Stimulated activated CD8-positive, alpha-beta memory T cell treated with anti-CD3 and anti-CD28 coated beads, Interleukin-7, amount 100 ng/mL, for 24 hours (primary cell): ENCODE measurements at places on chromosomes 12 and 14.

DNA sequence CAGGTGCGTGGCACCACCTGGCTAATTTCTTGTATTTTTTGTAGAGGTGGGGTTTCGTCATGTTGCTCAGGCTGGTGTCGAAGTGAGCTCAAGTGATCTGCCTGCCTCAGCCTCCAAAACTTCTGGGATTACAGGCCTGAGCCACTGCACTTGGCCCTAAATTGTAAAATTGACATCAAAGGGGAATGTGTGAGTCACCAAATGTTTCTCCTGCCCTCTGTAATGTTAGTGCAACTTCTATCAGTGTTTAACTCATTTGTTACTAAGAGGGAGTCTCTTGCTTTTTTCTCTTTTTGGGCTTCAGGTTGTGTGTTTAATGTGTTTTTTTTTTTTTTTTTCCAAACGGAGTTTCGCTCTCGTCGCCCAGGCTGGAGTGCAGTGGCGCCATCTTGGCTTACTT lies 2.3 kb downstream of the TULP3 start:
- no peak for DNase-seq

GRCh38 chr12:32208355-32208754 lies 101.7 kb downstream of the BICD1 start:
- DNase-seq, result no peak

DNA sequence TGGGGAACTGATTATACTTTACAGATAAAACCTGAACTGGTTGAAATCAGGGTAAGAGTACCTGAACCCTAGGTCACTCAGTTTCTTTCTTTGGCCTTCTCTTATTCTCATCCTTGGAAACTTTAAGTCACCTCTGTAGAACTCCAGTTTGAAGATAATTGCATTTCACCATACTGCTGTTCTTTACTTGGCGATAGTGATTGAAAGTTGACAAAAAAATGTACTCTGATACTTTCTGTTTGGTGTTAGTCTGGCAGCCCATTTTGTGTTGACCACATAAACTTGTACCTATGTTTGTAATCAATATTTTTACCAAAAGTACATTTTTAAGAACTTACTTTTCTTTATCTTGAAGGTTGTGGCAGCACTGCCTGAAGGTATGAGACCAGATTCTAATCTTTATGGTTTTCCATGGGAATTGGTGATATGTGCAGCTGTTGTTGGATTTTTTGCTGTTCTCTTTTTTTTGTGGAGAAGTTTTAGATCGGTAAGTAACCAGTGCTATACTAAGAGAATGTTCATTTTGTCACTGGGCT lies 42.9 kb downstream of the MIA2 start:
- no peak for DNase-seq

GRCh38 chr12:119341988-119342387 lies 7.5 kb downstream of the CCDC60 start:
- no peak for DNase-seq

- DNase-seq, result no peak
Measured at GRCh38 chr14:99575043-99576023, 28.7 kb downstream of the CCDC85C start.

GRCh38 chr14:84937449-84937848 lies 592.5 kb upstream of the FLRT2 start:
- no peak for DNase-seq

DNA sequence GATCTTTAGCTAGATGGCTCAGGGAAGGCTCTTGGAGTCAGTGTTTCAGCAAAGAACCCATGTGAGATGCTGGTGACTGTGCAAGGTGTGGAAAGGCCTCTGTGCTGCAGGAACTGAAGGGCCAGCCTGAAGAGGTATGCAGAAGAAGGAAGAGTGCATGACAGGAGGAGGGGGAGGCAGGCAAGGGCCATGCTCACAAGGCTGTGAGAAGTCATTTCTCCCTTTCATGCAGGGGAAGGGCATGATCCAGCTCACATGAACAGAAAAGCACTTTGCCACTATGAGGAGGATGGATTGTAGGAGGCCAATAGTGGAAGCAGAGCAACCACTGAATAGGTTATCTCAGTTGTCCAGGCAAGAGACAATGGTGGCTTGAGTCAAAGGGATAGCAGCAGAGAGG lies 83.7 kb downstream of the SSPN start:
- DNase-seq, result no peak

GRCh38 chr14:56694609-56695008 lies 115.0 kb downstream of the TMEM260 start:
- no peak for DNase-seq

DNA sequence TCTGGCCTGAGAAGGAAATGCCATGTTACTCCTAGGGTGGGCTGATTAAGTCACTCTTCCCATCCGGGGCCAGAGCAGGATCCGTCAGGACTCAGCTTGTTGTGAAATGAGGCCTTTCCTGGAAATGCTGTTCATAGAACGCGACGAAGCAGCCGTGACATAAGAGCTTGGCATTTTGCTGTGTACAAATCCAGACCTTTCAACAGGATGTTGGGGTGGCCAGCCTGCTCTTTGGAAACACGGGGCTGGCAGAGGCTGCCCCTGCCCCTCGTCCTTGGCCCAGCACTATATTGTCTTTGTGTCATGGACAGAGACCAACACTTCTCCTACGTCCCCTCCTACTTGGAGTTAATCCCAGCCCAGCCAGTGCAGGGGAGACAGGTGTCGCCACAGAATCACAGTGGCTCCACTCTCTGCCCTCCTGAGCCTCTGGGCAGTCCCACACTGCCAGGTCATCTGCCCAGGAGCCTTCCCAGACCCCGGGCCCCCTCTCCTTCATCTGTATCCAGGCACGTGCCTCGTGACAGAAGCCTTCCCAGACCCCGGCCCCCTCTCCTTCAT lies 18.6 kb upstream of the EIF5 start:
- DNase-seq, result no peak

GRCh38 chr12:66963901-66964300 lies 285.0 kb upstream of the GRIP1 start:
- DNase-seq, result no peak

GRCh38 chr14:102262929-102263462 lies 42.0 kb downstream of the MOK start:
- DNase-seq, result no peak

- no peak for DNase-seq
Measured at GRCh38 chr14:64159588-64159987, 134.6 kb downstream of the ESR2 start.

GRCh38 chr14:33839193-33840076 lies 111.4 kb downstream of the EGLN3 start:
- no peak for DNase-seq

- no peak for DNase-seq
Measured at GRCh38 chr14:21263284-21264024, 5.8 kb downstream of the HNRNPC start.

- no peak for DNase-seq
Measured at GRCh38 chr14:95065411-95065810, 91.9 kb downstream of the DICER1 start.

DNA sequence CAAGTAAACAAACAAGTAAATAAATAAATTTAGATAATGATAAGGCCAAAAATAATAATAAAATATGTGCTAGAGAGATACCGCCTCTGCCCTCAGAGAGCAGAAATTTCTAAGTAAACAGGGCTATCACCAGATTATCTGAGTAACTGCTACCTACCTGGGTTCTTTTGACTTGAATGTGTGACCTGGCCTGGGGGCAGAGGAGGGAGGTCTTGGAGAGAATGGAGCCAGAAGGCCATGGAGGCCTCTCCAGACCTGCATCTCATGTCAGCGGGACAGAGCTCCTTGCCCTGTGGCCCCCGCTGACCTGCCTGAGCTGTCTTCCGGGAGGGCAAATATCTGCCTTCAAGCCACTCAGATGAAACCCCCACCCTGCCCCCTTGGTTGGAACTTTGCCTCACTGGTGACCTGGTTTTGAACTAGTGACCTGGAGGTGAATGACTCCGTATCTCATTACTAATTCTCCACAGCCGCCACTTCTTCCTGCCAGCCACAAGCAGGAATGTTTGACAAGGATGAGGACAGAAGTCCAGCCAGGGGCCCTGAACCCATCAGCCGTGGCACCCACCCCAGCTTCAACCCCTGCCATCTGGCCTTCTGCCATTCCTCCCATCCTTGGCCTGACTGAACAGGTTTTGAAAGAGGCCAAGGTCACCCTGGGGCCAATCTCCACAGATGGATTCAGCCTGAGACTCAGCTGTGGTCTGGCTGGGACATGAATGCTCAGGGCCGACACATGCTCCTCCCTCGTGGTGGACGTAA lies 86.8 kb upstream of the PARP11 start:
- DNase-seq, result no peak

GRCh38 chr14:64391113-64391725 lies 3.1 kb downstream of the MTHFD1 start:
- DNase-seq, result no peak

DNA sequence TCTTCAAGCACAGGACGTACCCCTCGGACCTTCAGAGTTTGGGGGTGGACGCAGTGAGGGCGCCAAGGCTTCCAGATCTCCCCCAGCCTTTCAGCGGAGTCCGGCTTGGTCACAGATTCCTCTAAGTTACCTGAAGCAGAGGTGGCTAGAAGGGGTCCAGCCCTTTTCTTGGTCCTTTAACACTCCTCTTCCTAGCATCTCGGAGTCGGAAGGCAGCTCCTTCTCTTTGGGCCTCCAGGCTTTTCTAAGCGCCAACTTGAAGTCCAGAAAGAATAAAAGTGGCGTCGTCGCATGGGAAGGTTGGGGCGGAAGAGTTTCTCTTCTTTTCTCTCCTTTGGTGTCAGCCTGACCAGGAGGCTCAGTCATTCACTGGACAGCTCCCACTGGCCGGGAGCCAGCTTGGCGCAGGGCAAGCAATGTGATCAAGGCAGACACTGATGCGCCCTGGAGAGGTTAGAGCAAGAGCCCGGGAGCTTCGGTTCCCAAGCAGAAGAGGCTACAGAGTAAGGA lies 9.6 kb downstream of the OR6S1 start:
- no peak for DNase-seq

- no peak for DNase-seq
Measured at GRCh38 chr12:21992823-21993222, 51.6 kb upstream of the ABCC9 start.

DNA sequence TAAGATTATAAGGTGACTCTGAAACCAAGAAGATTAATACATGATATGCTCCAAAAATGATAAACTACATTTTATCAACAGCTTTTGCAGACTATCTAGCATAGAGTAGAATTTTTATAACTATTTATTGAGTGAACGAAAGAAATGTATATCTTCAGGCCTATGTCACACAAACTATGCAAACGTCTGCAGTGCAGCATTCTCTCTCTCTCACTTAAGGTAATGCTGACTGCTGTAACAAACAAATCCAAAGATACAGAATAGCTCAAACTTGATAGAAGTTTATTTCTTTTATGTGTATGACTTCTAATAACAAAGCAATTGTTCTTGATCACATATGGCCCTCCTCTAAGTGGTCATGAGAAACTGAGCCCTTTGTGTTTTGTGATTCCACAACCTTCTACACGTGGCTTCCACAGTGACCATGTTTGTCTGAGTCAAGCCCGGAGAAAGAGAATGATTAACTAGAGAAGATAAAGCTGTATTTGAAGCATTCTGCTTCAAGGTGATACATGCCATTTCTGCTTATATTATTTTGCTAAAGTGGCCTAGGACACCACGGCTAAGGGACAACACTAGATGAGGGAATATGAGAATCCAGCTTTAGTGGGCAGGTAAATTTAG lies 1352.7 kb upstream of the TMEM132C start:
- DNase-seq, result no peak

GRCh38 chr14:74425525-74426201 lies 347 bp downstream of the SYNDIG1L start:
- peak; percentile 27 for DNase-seq

DNA sequence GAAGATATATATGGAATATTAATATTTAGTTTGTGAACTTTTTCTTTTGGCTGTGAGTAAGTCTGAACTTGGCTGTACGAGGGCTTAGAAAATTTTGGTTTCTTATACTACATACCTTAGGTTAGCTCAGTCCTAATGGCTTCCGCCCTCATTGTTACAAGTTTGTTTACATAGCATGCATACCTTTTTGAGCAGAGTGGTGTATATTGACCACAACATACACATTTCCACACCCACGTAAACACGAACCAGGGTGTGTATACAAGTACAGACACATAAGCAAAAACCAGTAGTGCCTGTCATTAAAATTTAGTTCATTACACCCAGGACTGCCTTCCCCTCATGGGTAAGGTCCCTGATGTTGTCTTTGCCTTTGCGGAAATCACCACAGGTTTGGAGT lies 230.2 kb upstream of the RGS6 start:
- no peak for DNase-seq

- DNase-seq, result no peak
Measured at GRCh38 chr12:2306012-2306411, 253.2 kb downstream of the CACNA1C start.

GRCh38 chr12:24728366-24728765 lies 220.5 kb downstream of the BCAT1 start:
- DNase-seq, result no peak

- no peak for DNase-seq
Measured at GRCh38 chr12:54217774-54218241, 29.0 kb upstream of the SMUG1 start.

DNA sequence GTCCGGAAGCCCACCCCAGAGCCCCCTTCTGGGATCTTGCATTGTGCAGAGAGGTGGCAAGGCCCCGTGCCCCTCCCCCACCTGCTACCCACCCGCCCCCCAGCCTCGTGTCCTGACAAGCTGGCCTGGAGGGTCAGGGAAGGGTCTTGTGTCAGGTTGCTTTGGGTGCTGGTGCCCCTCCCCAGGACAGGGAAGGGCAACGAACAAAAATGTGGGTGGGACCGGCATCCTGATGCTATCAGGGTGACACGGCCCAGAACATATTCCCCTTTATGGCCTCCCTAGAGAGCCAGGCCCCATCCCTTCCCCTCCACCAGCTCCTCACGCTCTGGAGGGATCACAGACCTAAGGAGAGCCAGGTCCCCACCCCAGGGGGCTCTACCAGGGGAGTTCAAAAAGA lies 38.7 kb upstream of the TMEM179 start:
- DNase-seq, result no peak
